GM04503 (cell line): ENCODE measurements at places on chromosomes 6 and 20.

- DNase-seq = no peak
Measured at GRCh38 chr20:62900692-62901584, 25.4 kb downstream of the DIDO1 start.

DNA sequence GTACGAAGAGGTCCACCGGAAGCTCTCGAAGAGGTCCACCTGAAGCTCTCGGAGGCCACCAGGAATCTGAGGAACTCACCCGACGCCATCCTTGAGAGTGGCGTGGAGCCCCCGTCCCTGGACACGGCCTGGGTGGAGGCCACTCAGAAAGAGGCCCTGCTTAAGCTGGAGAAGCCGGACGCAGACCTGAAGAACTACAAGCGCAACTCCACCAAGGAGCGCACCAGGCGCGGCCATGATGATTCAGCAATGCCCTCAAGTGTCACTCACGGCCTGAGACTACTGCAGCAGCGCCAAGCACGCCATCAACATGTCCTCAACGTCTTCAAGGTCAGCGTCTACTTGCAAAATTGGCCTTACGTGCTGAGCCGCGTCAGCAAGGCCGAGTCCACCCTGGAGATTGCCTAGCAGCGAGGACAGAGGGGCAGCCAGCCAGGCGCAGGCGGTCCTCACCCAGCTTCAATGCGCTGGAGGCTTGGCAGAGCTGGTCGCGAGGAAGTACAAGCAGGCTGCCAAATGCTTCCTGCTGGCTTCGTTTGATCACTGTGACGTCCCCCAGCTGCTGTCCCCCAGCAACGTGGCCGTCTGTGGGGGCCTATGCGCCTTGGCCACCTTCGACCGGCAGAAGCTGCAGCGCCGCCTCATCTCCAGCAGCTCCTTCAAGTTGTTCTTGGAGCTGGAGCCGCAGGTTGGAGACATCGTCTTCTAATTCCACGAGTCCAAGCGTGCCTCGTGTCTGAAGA is 7.7 kb upstream of the GJA10 start:
- DNase-seq = no peak

- no peak for DNase-seq
Measured at GRCh38 chr20:48311956-48312355, 515.8 kb downstream of the PREX1 start.

DNA sequence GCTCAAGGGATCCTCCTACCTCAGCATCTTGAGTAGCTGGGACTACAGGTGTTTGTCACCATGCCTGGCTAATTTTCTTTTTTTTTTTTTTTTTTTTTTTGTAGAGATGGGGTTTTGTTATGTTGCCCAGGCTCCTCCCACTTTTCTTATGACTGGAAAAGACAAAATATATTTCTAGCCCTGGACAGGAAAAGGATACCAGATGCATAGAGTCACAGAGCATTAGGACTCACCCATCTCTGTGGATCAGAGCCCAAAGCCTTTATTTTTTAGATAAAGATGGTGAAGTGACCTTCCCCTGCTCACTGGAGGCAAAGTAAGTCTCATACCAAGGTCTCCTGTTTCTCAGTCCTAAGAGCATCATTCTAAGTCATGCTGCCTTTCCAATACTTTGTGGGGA is 3.4 kb downstream of the TRIM10 start:
- DNase-seq = no peak

- no peak for DNase-seq
Measured at GRCh38 chr6:52728394-52728793, 34.9 kb downstream of the GSTA2 start.

DNA sequence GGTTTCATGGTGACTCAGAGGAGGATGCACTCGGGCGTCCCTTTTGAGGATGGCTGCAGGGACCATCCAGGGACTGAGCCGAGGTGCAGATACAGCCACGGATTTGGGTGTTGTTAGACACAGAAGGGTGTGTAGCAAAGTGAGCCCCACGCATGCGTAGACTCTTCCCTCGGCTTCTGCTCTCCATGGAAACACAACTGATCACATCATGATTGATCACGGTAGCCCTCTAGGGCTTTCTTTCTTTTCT is 606 bp upstream of the ULBP1 start:
- DNase-seq = peak; percentile 36

DNA sequence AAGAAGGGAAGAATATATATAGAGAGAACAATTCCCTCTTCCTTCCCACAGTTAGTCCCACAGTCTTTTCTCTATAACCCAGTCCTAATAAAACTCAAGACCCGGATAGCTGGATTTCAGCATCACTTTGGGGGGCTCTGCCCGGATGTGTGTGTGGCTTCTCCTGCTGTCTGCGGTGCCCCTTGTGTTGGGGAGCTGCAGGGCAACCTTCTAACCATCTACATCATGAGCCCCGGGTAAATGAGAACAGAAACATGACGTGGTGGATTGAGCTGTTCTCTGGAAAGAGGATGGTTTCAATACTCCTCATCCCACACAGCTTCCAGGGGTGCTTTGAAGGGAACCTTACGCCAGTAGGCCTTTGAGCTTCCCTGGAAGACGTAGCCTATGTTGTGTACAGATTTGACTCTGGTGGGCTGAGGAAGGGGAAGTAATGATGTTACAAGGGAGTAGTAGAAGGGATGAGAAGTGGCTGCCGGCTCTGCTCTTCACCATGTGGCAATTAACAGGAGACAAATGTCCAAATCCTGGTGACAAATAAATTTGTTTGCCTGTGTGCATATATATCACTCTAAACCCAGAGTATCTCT is 13.5 kb upstream of the PRDM1 start:
- DNase-seq = no peak

GRCh38 chr6:35052694-35053565 is 88.2 kb downstream of the TCP11 start:
- DNase-seq = no peak

GRCh38 chr6:104973404-104973803 is 16.5 kb downstream of the LIN28B start:
- DNase-seq = no peak

DNA sequence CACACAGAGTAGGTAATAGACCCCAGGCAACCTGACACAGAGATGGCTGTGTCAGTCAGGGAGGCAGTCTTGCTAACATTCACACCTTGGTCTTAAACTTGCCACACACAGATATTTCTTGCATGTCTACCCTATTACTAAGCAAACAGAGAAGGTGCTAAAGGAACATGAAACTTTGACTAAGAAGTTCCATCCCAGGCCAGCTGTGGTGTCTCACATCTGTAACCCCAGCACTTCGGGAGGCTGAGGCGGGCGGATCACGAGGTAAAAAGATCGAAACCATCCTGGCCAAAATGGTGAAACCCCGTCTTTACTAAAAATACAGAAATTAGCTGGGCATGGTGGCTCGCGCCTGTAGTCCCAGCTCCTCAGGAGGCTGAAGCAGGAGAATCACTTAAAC is 222.4 kb upstream of the JARID2 start:
- DNase-seq = no peak

- no peak for DNase-seq
Measured at GRCh38 chr6:38617856-38618255, 21.9 kb downstream of the BTBD9 start.

DNA sequence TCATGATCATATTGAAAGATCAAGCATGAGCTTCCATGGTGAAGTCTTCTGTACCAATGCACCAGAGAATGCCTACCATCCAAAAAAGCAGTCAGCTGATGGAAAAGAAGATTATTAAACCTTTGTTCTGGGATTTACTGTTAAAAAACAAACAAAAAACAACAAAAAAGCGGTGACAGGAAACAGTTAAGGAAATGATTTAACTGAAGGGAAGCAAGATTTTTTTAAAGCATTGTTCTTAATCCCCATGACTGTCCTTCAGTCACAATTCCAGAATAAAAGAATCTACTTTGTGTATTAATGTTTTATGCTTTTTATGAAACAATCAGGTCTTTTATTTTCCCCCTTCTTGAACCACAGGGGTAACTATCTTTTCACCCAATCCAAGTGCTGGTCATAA is 23.9 kb downstream of the FAM162B start:
- DNase-seq = no peak

GRCh38 chr6:13689511-13690256 is 22.0 kb downstream of the RANBP9 start:
- DNase-seq = no peak
